NCI-H2171 treated with DMSO at 0.1 percent for 48 hours (cell line): ENCODE measurements at places on chromosomes 13 and 19.

GRCh38 chr13:99224021-99224420 is 23.4 kb downstream of the UBAC2 start:
- no peak for DNase-seq

- peak; percentile 58 for DNase-seq
Measured at GRCh38 chr19:46014941-46015686, 7.7 kb downstream of the PGLYRP1 start.

- no peak for DNase-seq
Measured at GRCh38 chr19:35939307-35940077, 3.3 kb downstream of the LRFN3 start.

GRCh38 chr19:48490981-48491792 is 20.4 kb downstream of the LMTK3 start:
- peak; percentile 39 for DNase-seq

DNA sequence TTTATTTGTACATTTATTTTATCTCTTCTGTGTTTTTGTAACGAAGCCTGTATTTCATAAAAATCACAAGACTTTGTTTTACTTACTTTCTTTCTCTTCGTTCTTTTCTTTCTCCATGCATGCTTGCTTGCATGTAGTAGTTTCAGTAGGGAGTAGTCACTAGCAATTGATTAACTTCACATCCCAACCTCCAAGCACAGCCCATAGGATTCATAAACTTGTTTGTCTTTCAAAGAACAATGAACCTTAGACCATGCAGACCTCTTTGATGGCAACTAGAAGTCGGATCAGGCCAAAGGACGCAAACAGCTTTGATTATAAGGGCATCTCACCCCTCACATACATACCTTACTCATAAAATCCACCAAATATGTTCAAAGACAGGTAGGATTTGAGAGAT is 3.1 kb upstream of the PRR20A start:
- no peak for DNase-seq

- DNase-seq = no peak
Measured at GRCh38 chr19:15769586-15769985, 17.9 kb upstream of the OR10H5 start.

DNA sequence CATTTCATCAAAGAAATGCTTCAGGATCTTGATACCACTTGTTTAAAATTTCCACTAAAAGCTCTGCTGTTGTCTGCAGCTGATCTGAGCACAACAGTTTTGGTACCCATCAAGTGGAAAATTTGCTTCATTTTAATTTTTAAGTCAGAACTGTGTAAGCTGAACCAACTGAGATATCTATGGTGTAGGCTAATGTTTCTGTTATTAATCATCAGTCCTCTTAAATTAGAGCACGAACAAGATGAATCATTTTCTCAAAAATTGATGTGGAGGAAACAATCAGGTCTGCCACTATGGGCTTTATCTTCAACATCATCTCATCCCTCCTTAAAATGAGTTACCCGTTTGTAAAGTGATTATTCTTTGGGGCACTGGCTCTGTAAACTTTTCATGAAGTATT is 221.5 kb upstream of the NBEA start:
- DNase-seq = no peak

- DNase-seq = peak; percentile 26
Measured at GRCh38 chr13:79846386-79846785, 365.4 kb downstream of the NDFIP2 start.

DNA sequence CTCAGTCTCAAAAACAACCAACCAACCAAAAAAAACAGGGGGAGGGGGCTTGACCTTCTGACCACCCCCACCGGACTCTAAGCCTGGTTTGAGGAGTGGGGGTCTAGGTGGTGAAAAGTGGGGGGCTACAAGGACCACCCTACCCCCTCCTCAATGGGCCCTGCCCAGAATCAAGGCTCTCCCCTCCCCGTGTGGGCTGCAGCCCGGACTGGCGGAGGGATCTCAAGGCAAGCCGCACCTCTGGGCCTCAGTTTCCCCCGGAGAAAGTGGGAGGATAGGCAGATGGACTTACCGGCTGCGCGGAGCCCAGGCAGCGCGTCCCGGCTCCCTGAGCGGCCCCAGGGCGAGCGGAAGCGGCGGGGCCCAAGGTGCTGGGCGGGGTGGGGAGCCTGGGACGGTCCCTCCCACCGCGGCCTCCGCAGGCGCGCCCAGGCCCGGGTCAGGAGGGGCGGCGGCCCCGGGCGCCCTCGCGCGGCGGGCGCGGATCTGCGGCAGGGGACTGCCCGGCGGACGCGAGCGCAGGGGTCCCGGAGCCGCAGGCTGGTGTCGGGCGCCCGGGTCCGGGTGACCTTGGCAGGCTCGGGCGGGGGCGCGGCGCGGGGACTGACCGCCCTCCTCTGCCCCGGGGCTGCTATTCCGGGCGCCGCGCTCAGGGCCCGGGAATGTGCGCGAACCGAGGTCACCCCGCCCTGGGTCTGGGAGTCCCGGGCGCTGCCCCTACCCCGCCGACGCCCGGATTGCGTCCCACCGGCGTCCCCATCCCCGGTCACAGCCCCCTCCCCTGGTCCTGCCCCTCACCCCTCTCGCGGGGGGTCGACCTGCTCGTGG is at the start of gene ADAMTSL5:
ADAMTSL5 (minus strand) TSS at position 349 of the 828 bp plus-strand sequence. CDS start 2,076 bp downstream, outside the sequence.
- no peak for DNase-seq

- DNase-seq = no peak
Measured at GRCh38 chr19:47357788-47358680, 8.9 kb downstream of the DHX34 start.

DNA sequence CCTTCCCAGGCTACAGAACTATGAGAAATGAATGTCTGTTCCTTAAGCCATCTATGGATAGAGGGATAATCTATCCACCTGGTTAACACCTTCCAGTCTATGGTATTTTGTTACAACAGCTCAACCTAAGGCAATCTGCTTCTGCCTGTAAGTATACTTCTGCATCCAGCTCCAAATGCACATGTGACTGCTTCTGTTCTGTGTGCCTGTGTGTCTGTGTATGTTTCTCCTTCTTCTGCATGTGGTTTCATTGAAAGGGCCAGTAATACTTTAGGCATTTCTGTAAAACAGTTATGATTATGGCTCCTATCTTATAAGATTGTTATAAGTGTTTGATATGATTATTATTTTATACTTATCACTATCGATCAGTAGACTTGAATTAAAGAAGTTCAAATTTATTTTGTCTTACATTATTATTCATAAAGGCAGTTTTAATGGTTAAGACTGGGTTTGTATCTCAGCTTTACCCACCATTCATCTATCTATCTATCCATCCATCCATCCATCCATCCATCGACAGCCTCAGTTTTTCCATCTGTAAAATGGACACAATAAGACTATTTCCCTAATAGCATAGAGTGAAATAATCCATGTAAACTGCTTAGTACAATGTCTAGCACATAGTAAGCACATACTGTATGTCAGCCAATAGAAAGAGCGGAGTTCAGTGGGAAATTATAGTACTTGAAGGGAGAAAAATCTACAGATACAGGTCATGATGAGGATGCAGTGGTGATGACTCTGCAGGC is 37.5 kb upstream of the TM9SF2 start:
- peak; percentile 83 for DNase-seq

DNA sequence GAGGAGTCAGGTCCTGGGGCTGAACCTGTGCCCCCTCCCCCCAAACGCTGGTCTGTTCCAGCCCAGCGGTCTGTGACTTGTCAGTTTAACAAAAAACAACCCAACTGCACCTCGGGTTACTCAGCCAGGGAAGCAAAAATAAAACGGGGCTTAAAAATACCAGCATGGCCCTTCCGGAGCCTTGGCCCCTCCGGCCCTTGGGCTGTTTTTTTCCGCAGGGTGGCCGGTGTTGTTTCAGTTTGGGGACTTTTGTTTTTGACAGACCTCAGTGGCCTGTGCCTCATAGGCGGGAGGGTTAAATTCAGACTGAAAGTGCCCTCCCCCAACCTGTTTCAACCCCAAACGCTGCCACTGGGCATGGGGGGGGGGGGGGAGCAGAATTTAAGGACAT is 4.0 kb downstream of the TCF3 start:
- DNase-seq = no peak

- no peak for DNase-seq
Measured at GRCh38 chr13:112719016-112719415, 29.2 kb downstream of the ATP11A start.

DNA sequence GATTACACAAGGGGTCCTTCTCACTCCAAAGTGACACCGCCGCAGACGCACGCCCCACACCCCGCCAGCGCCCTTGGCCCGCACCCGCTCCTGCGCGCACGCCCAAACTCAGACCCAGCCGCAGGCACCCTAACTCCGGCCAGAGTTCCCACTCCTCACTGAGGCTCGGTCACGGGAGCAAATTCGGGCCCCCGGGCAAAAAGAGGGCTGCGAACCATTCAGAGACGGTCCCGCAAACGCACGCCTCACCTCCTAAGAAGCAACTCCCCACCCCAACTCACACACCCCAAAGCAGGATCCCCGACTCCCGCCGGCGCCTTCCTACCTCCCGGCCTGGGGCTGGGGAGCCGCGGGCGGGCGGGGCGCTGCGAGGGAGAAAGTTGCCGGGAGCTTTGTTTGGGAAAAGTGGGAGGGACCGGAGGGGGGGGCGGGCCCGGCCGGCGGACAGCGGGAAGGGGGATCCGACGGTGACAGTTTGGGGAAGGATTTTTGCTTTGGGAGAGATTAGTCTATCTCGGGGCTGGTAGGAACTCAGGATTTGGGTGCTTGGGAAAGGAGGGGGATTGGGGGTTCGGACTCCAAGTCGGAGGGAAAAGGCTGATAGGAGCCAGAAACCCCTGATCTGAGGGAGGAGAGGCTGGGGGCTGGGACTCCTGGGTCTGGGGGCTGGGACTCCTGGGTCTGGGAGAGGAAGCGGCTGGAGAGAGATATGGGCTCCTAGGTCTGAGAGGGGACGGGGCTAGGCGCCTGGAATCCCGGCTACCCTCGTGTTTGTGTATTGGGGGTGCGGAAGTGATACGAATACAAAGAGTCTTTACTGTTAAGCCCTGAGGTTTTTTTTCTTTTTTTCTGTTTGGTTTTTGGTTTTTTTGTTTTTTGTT is at the start of gene TEAD2:
TEAD2 (minus strand) TSS at position 369 of the 881 bp plus-strand sequence. CDS start 2,341 bp downstream, outside the sequence.
- DNase-seq = no peak

DNA sequence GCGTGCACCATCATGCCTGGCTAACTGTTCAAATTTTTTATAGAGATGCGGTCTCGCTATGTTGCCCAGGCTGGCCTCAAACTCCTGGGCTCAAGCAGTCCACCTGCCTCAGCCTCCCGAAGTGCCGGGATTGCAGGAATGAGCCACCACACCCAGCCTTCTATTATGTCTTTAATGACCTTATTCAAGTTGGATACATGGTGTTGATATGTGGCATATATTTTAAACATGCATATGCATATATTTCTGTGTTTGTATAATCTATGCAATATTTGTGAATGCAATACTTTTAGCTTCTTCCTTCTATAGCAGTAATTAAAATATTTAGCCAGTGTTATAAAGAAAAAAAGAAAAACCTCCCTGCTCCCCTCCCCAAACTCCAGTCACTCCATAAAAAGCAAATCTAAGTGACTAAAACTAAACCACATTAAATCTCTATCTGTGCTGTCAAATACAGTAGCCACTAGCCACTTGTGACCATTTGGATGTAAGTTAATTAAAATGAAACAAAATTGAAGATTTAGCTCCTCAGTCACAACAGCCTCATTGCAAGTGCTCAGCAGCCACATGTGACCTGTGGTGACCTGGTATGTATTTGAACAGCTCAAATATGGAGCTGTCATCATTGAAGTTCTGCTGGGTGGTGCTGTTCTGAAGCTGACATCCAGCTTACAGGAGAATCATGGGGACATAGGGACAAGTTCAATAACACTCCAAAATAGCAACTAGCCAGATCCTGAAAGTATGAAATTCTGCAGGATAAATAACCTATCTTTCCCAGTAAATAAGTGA is 27.4 kb downstream of the FCGBP start:
- no peak for DNase-seq

DNA sequence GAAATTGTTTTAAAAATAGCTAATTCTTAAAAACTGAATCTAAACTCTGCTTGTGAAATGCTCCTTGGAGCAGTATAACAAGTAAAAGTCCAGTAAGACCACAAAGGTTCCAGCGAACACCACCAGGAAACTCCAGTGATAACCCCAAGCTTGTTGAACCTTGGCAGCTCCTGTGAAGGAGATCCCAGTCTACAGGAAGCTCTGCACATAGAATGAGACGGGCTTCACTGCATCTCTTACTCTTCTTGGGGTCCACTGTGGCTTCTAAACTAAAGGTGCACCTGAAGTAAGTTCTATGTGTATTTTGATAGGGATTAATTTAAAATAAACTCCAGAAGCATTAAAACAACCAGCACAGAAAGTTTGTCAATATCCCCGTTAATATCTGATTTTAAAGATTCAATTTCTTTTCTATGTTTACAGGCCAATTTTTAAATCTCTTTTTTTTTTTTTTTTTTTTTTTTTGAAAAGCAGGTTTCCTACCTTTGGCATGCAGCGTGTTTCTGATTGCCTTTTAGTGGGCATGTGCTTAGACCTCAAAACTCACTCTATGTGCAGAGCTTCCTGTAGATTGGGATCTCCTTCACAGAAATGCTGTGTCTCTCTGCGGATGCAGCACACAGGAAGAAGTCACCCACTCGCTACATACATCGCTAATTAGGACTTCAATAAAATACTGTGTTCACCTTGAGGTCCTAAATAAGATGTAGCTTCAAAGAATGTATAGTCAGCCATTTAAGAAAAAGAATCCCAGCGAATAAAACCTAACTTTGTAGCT is 508.5 kb downstream of the KLF12 start:
- no peak for DNase-seq

DNA sequence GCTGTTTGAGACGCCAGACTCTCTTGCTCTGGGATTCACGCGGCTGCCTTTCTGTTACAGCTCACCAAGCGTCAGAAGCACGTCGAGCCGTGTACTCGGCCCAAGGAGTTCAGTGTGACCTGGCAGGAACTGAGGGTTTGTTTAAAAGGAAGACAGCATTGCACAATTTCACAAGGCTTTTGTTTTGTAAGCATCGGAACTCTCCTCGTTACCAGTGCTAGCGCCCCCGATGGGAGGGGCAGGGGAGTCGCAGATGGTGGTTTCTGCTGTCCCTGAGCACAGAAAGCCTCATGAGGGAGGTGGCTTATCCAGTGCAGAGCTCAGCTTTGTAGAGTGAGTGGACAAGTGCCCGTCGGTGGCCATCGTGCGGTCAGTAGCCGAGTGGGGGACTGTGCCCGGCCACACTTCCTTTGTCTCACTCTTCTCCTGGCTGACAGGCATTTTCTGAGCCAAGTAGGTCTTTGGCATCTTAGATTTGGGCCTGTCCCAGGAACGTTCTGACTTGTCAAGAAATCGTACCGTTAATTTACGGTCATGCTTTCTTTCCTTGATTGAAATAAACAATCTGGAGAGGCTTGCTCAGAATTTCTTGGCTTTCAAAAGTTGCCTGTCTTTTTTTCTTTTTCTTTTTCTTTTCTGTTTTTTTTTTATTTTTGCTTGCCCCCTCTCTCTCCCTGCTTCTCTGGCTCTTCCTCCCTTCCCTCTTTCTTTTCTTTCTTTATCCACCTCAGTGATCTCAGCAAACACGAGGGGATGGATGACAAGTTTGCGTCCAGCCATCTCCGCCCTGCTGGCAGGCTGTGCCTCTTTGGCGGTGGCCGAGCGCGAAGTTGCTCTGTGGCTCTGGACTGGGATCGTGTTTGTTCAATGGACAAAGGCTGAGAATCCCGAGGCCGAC is 7.7 kb downstream of the KDM4B start:
- no peak for DNase-seq

DNA sequence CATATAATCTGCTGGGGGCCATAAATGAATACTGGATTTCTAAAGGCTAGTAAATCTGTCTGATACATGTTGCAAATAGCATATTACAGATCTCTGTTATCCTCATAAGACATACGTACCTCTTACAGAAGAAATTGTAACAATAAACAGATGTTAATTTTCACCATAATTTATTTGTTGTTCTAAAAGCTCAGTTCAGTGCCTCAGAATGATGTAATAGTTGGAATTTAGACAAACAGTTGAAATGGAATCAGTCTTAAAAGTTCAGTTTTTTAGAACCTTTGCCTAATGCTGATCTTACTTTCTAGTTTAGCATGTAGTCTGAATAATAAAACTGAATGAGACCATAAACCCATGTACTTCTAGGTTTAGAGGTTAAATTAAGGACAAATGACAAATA is 43.1 kb downstream of the B3GLCT start:
- DNase-seq = no peak
